Uterine smooth muscle cell (primary cell): ENCODE measurements at places on chromosomes 6 and 20. TPM values are rescaled to one million over a fixed set of nuclear protein-coding genes. Genes with fewer than 3 reads are reported as not detected.

TGM3 gene
- not detected in 2 replicates for total RNA-seq

TUBE1 gene
- 51.5 and 68.0 TPM in 2 replicates for total RNA-seq

COMMD7 gene
- total RNA-seq: 36.5 and 47.2 TPM in 2 replicates

PTK6 gene
- total RNA-seq: 0.11 and 0.12 TPM in 2 replicates

RBPJL gene
- total RNA-seq: not detected in 2 replicates

ATP9A gene
- 13.9 and 30.9 TPM in 2 replicates for total RNA-seq

EYA2 gene
- 1.6 and 2.0 TPM in 2 replicates for total RNA-seq

CRISP2 gene
- not detected in 2 replicates for total RNA-seq

PPP1R16B gene
- 0.12 and 5.3 TPM in 2 replicates for total RNA-seq

SCAND1 gene
- 52.7 and 61.6 TPM in 2 replicates for total RNA-seq

PXMP4 gene
- 5.1 and 6.5 TPM in 2 replicates for total RNA-seq

PTCHD4 gene
- total RNA-seq: 0.33 and 1.5 TPM in 2 replicates

UBE2C gene
- total RNA-seq: 17.6 and 46.8 TPM in 2 replicates

NKAIN4 gene
- not detected in 2 replicates for total RNA-seq

PTPRT gene
- under 0.01 TPM in 1 of 2 replicates, not detected in the other for total RNA-seq

NRN1 gene
- total RNA-seq: 0.11 and 0.12 TPM in 2 replicates

TMEM74B gene
- total RNA-seq: 0.11 TPM in 1 of 2 replicates, not detected in the other

POM121L2 gene
- total RNA-seq: not detected in 2 replicates

CDH26 gene
- 0.12 and 0.33 TPM in 2 replicates for total RNA-seq

SMLR1 gene
- total RNA-seq: not detected in 2 replicates
